ENCODE measurements at places on chromosomes 4 and X. TPM values are rescaled to one million over a fixed set of nuclear protein-coding genes. Genes with fewer than 3 reads are reported as not detected.

Gene SYP
- 1.9 TPM for total RNA-seq

Gene ESX1
- total RNA-seq: not detected

Gene SRPX
- 1.2 TPM for total RNA-seq

Gene HPGD
- total RNA-seq: 15.0 TPM

Gene PCDH18
- total RNA-seq: not detected

Gene SYTL4
- total RNA-seq: not detected

Gene ATP1B4
- not detected for total RNA-seq

Gene DCLK2
- not detected for total RNA-seq

Gene FABP2
- not detected for total RNA-seq

Gene NUDT10
- 0.70 TPM for total RNA-seq

Gene TMEM131L
- 29.2 TPM for total RNA-seq

Gene FANCB
- 11.9 TPM for total RNA-seq

Gene MGARP
- not detected for total RNA-seq

Gene GRIA3
- not detected for total RNA-seq

Gene SPACA5
- not detected for total RNA-seq

Gene DAPP1
- total RNA-seq: 25.3 TPM

Gene SPON2
- 11.7 TPM for total RNA-seq

Gene EDNRA
- total RNA-seq: not detected

Gene KLHL15
- 11.5 TPM for total RNA-seq

Gene CDX4
- total RNA-seq: not detected

Gene TEC
- 2.0 TPM for total RNA-seq

Gene ANKRD17
- total RNA-seq: 50.6 TPM

Gene UGT2B15
- not detected for total RNA-seq

Gene MAP3K15
- 0.38 TPM for total RNA-seq

Gene EDA2R
- total RNA-seq: 3.6 TPM

Gene PDE5A
- 0.18 TPM for total RNA-seq

Gene TMSB15A
- total RNA-seq: 0.56 TPM

Gene AADAT
- total RNA-seq: not detected

Gene CPE
- total RNA-seq: not detected

Gene SPANXC
- total RNA-seq: not detected

Gene TRIM61
- 1.7 TPM for total RNA-seq

Gene TCEAL6
- not detected for total RNA-seq

Gene ADH7
- not detected for total RNA-seq

Gene IQCM
- not detected for total RNA-seq

Gene UGT2B17
- not detected for total RNA-seq

Gene CXCL9
- total RNA-seq: not detected

Gene FATE1
- total RNA-seq: not detected

Gene KLF8
- total RNA-seq: 2.5 TPM

Gene SPANXD
- not detected for total RNA-seq

Gene DMD
- total RNA-seq: 0.32 TPM

Gene SMIM10L2A
- 0.82 TPM for total RNA-seq

Gene PAK3
- total RNA-seq: 0.53 TPM

Gene PDZD4
- total RNA-seq: 0.07 TPM

Gene RELL1
- total RNA-seq: 42.3 TPM

Gene ATP8A1
- 31.3 TPM for total RNA-seq

Gene RXFP1
- not detected for total RNA-seq

Gene HPF1
- total RNA-seq: 18.3 TPM

Gene L1CAM
- 3.6 TPM for total RNA-seq

Gene DDX60
- 173 TPM for total RNA-seq

Gene DACH2
- not detected for total RNA-seq

Gene PRSS12
- total RNA-seq: not detected

Gene ANAPC10
- 28.5 TPM for total RNA-seq

Gene FOXR2
- not detected for total RNA-seq

Gene CTAG2
- 30.3 TPM for total RNA-seq

Gene ZMAT1
- 3.6 TPM for total RNA-seq

Gene ZFP92
- 1.7 TPM for total RNA-seq
